ENCODE measurements at places on chromosomes 4 and X. TPM values are rescaled to one million over a fixed set of nuclear protein-coding genes. Genes with fewer than 3 reads are reported as not detected.

DNA sequence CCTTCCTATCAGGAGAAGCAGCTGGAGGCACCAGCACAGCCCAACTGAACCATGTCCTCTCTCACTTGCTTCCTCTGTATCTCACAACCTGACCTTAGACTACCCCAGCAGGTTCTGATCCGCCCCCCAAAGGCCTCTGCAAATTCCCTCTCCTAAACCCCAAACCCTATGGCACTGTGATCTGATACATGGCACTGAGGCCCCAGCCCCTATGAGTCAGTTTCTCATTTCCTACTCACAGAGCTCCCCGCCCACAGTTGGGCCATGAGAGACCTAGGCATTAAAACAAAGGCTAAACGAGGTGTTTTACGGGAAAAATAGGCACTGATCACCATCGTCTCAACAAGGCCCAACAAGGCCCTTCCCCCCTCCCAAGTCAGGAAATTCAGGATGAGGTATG, 19.1 kb downstream of the SASH3 start:
- peaks cover 18% of the 10 kb centered on the region for H3K36me3 ChIP-seq
- no peak overlapping the region for H3K4me3 ChIP-seq
- peak overlapping the region; percentile 69 for H3K27ac ChIP-seq
- peak; percentile 71 for DNase-seq

GRCh38 chr4:52964011-52964410, 101.9 kb downstream of the RASL11B start:
- H3K27ac ChIP-seq = no peak overlapping the region
- H3K4me3 ChIP-seq = no peak overlapping the region

GRCh38 chr4:168972596-168972995, 37.5 kb downstream of the CBR4 start:
- DNase-seq = no peak
- no peaks in the 10 kb centered on the region for H3K4me1 ChIP-seq
- no peak overlapping the region for H3K4me3 ChIP-seq
- peaks cover 10% of the 10 kb centered on the region for H3K36me3 ChIP-seq

DNA sequence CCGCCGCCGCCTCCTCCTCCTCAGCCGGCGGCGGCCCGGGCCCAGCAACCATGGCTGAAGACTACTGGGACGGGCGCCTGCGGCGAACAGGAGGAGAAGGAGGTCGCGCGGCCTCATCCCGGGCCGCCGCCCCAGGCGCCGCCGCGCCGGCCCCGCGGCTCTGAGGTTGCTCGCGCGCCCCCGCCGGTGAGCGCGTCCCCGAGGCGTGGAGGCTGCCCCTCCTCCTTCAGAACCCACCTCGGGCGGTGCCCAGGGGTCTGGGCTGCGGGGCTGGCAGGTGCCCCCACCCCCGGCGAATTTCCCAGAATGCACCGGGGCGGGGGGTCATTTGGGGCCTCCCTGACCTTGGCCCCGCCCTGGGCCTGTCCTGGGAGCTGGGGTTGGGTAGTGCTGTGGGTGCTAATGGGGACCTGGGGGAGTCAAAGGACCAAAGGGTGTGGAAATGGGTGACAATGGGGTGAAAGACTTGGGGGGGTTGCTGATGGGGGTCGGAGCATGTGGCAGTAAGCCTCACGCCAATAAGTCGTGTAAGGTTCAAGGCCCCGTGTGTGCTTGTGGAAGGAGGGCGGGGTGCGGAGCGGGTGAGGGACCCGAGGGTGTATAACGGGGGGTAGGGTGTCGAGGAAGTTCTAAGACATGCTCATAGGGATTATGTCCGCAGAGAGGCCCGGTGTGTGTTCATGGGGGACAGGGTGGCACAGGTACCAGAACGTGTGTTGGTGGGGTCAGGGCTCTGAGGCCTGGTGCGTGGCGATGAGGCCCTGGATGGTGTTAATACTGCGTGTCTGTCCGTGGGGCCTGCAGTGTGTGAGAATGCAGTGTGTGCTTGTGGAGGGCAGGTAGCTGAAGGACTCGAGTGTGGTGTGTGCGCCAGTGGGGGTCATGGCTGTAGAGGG, 687 bp downstream of the CDK16 start:
- peak; percentile 49 for DNase-seq
- H3K27me3 ChIP-seq = no peaks in the 10 kb centered on the region
- H3K36me3 ChIP-seq = peaks cover 36% of the 10 kb centered on the region
- H3K27ac ChIP-seq = peak overlapping the region; percentile 91

GRCh38 chrX:132853040-132853439, 105.4 kb downstream of the HS6ST2 start:
- H3K36me3 ChIP-seq = no peaks in the 10 kb centered on the region
- H3K4me1 ChIP-seq = peaks cover 6% of the 10 kb centered on the region
- H3K27me3 ChIP-seq = no peaks in the 10 kb centered on the region
- no peak overlapping the region for H3K27ac ChIP-seq
- H3K4me3 ChIP-seq = no peak overlapping the region
- no peak for DNase-seq

- no peaks in the 10 kb centered on the region for H3K27me3 ChIP-seq
- no peak overlapping the region for H3K4me3 ChIP-seq
- no peak overlapping the region for H3K27ac ChIP-seq
- no peak for DNase-seq
- no peaks in the 10 kb centered on the region for H3K4me1 ChIP-seq
- no peaks in the 10 kb centered on the region for H3K36me3 ChIP-seq
Observed at GRCh38 chr4:19030048-19030447, 1008.5 kb upstream of the LCORL start.

DNA sequence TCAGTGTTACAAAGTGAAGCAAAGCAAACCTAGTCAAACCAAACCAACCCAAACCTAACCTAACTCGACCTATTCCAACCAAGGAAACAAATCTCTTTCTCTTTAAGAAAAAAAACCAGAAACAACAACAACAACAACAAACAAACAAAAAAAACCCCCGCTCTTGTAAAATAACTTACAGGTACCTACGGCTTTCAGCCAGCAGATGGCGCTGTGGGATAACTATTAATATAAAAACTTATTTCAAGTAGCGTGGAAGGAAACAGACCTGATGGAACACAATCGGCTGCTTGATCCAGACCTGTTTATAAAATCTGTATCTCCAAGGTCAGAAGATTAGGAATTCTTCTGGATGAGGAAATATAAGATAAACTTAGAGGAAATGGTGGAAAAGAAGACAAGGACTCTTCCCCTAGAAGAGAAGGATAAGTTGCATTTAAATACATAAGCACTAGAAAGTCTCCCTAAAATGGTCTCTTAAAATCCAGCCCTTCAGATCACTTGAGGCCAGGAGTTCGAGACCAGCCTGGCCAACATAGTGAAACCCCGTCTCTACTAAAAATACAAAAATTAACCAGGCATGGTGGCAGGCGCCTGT, 34.4 kb upstream of the CDKL5 start:
- H3K4me1 ChIP-seq = no peaks in the 10 kb centered on the region
- no peak overlapping the region for H3K27ac ChIP-seq
- DNase-seq = peak; percentile 74
- H3K36me3 ChIP-seq = no peaks in the 10 kb centered on the region
- H3K27me3 ChIP-seq = no peaks in the 10 kb centered on the region

DNA sequence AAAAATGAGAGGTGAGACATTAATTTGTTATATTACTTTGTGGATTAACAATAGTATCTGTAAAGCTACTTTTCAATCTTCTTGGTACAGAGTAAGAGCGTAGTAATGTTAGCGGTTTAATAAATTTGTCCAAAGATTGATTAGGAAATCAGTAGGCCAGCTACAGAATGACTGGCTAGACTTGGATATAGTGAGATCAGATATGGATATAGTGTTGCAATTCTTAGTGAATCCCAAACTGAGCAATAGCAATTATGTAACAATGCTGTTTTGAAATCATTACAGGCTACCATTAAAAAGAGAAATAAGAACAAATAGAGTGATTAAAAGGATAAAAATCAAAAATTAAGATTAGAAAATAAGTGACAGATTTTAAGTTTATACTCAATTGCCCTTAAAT, 847 bp upstream of the UGT2A2 start:
- no peaks in the 10 kb centered on the region for H3K27me3 ChIP-seq
- no peaks in the 10 kb centered on the region for H3K4me1 ChIP-seq
- no peak overlapping the region for H3K4me3 ChIP-seq
- no peak overlapping the region for H3K27ac ChIP-seq
- DNase-seq = no peak

DNA sequence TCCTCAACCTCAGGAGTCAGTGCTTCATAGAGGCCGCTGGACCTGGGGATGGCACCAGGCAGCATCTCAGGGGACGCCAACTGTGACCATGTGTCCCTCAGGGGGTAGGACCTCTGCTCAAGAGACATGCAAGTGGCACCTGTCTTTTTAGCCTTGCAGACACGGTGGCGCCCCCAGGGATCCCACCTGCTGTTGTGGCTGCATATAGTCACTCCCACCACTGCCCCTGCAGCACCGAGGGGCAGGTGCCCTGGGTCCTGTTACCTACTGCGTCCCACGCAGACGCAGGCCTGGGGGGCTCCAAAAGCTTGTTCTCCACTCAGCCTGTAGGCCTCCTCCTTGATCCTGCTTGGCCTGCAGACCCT, 2.5 kb downstream of the MYL5 start:
- no peak overlapping the region for H3K4me3 ChIP-seq
- no peak overlapping the region for H3K27ac ChIP-seq
- H3K36me3 ChIP-seq = peaks cover 9% of the 10 kb centered on the region
- peaks cover 20% of the 10 kb centered on the region for H3K4me1 ChIP-seq
- DNase-seq = no peak

DNA sequence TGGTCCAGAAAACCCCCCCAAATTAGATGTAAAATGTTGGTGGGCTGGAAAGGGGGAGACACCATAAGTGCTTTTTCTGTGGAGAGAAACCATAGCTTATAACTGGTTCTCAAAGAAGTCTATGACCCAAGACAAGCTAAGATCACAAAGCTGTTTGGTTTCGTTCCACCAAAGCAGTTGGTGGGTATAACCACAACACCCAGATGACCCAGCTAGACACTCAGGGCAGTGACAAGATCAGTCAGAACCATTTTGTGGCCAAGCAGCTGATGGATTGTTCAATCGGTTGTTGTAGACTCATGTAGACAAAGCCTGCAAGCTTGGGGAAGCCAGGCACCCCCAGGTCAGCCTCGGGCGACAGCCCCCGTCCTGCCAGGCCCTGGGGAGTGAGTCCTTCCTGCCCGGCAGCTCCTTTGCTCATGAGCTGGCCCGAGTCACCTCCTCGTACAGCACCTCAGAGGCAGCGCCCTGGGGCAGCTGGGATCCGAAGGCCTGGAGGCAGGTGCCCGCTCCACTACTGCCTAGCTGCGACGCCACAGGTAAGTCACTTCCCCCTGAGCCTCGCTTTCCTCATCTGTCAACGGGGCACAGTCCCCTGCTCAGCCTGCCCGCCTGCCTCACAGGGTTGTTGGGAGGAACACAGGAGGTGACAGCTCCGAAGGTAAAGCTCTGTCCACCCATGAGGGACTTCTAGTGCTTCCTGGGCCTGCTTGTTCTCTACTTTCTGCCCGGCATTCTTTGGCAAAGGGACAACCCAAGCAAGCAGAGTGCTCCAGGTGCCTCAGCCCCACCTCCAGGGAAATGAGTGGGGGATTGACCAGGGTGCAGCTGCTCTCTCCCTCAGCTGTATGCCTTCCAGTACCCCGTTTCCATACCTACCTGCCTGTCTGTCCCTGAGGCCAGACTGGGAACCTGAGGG, 65.2 kb upstream of the MTM1 start:
- no peak overlapping the region for H3K4me3 ChIP-seq
- H3K36me3 ChIP-seq = no peaks in the 10 kb centered on the region
- no peaks in the 10 kb centered on the region for H3K27me3 ChIP-seq

GRCh38 chr4:8227771-8228318, 28.8 kb downstream of the SH3TC1 start:
- H3K4me1 ChIP-seq = peaks cover 52% of the 10 kb centered on the region
- no peak overlapping the region for H3K27ac ChIP-seq
- H3K27me3 ChIP-seq = no peaks in the 10 kb centered on the region
- peaks cover 12% of the 10 kb centered on the region for H3K36me3 ChIP-seq
- H3K4me3 ChIP-seq = no peak overlapping the region

DNA sequence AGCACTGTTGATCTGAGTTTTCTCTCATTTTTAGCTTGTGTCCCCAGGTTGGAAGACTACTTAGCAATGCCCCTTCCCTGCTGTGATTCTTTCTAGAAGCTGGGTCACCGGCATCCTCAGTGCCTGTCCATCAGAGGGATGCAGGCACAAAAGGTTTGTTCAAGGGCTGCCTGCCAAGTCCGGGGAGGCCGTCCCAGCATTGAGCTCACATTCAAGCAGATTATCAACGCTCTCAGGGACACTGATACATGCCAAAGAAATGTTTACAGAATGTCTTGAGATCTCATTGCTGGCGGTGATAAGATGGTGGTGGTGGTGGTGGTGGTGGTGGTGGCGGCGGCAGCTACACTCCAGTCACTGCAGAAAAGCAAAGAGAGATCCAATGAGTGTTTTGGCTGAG, 79.6 kb upstream of the VCX3A start:
- H3K36me3 ChIP-seq = no peaks in the 10 kb centered on the region
- no peaks in the 10 kb centered on the region for H3K27me3 ChIP-seq
- H3K4me3 ChIP-seq = no peak overlapping the region
- no peaks in the 10 kb centered on the region for H3K4me1 ChIP-seq

- H3K27ac ChIP-seq = no peak overlapping the region
- no peak overlapping the region for H3K4me3 ChIP-seq
- no peak for DNase-seq
- no peaks in the 10 kb centered on the region for H3K4me1 ChIP-seq
- no peaks in the 10 kb centered on the region for H3K27me3 ChIP-seq
- H3K36me3 ChIP-seq = no peaks in the 10 kb centered on the region
Observed at GRCh38 chrX:150152036-150152435, 211.1 kb upstream of the MAMLD1 start.

DNA sequence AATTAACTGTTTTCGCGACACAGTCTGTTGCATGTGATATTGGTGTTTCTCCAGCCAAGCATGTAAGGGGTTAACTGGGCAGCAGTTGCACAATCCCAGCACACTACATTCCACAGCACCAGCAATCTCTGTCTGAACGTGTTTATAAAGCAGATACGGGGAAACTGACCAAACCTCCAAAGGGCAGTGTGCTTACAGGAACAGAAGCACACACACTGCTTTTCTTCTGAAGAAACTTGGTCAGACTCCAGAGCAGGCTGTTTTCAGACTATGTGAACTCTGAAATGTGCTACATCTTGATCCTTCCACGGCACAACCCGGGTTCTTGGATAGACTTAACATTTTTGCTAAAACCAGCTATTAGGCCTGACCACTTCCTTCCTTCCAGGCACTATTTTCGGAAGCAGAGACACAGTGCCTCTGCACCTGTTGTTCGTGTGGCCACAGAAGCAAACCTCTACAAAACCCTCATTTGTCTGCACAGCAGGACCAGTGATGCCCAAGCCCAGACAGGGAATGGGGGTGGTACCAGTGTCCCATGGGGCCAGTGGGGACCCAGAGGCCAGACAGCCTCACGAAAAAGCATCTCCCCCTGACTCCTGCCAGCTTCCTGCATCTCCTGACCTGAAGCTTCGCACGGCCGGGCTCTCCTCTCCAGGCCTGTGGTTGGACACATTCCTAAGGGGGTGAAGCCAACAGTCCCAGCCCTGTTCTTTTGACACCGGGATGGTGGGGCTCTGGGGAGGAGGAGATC, 90.1 kb downstream of the IRF2 start:
- peak overlapping the region; percentile 63 for H3K27ac ChIP-seq
- H3K36me3 ChIP-seq = peaks cover 41% of the 10 kb centered on the region
- peak; percentile 48 for DNase-seq
- H3K4me3 ChIP-seq = peak overlapping the region; percentile 22
- H3K4me1 ChIP-seq = peaks cover 57% of the 10 kb centered on the region

GRCh38 chrX:150692831-150693724, at the start of gene MTMR1:
MTMR1 (plus strand) TSS chrX:150693396; CDS start chrX:150693531, 135 bp downstream.
- H3K27ac ChIP-seq = peak within 1 kb of the TSS; percentile 97
- no peaks in the 10 kb centered on the region for H3K27me3 ChIP-seq
- H3K4me1 ChIP-seq = peaks cover 69% of the 10 kb centered on the region
- H3K36me3 ChIP-seq = peaks cover 32% of the 10 kb centered on the region
- H3K4me3 ChIP-seq = peak within 1 kb of the TSS; percentile 91

The SPANXA1 gene
- total RNA-seq = not detected

The DDIT4L gene
- total RNA-seq = 0.95 TPM

The SAGE1 gene
- total RNA-seq = not detected

The AMOT gene
- total RNA-seq = 1.8 TPM

The PABPC1L2B gene
- total RNA-seq = not detected

The PNMA6A gene
- 0.40 TPM for total RNA-seq

The MAGEC3 gene
- total RNA-seq = not detected

The RTL9 gene
- not detected for total RNA-seq

The CCKAR gene
- not detected for total RNA-seq

Data from activated CD8-positive, alpha-beta T cell treated with anti-CD3 and anti-CD28 coated beads for 36 hours (primary cell).